Activated CD4-positive, alpha-beta T cell treated with anti-CD3 and anti-CD28 coated beads, Interleukin-2, amount 50 U/mL, for 48 hours (primary cell): ENCODE measurements at places on chromosomes 13 and 19.

- DNase-seq: no peak
Observed at GRCh38 chr13:43077906-43078305, 54.5 kb downstream of the DNAJC15 start.

DNA sequence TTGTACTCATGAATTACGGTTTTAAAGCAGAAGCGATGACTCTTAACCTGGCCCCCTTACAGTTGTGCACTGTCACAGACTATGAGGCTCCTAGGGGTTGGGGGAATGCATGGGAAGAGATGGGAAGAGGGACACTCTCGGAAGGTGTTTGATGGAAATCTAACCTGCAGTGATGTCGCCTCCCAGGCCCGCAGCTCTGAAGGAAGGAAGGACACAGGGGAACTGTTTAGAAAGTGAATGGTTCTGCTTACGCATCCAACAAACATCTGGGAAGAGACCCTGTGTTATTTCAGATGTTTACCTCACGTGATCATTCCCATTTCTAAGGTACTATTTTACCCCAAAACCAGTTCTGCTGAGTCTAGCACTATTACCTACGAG lies 48.0 kb upstream of the SLC7A9 start:
- DNase-seq: no peak

DNA sequence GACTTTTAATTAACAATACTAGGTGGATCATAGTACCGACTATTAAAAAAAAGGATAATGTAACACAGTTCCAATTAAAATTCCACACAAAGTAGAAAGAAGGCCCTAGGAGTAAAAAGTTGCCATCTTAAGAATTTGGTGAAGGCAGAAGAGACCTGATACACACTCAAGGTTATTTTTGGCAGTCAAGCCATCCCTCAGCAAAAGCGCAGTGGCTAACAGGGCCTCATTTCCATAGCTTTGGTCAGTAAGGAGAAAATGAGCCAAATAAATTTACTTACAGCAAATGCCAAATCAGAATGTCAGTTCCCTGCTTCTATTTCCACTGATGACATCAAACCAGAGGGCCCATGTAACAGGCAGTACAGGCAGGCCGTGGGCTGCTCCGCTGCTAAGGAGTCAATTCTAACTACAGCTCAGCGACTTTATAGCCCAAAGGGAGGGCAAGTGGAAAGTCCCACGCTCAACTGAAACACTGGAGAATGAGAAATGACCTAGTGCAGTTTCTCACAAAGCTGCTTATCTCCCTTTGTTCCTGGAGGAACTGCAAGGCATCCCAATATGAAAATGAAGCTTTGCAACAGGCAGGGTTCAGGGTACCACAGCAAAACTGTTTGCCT lies 6.3 kb downstream of the ARGLU1 start:
- DNase-seq: peak; percentile 60

DNA sequence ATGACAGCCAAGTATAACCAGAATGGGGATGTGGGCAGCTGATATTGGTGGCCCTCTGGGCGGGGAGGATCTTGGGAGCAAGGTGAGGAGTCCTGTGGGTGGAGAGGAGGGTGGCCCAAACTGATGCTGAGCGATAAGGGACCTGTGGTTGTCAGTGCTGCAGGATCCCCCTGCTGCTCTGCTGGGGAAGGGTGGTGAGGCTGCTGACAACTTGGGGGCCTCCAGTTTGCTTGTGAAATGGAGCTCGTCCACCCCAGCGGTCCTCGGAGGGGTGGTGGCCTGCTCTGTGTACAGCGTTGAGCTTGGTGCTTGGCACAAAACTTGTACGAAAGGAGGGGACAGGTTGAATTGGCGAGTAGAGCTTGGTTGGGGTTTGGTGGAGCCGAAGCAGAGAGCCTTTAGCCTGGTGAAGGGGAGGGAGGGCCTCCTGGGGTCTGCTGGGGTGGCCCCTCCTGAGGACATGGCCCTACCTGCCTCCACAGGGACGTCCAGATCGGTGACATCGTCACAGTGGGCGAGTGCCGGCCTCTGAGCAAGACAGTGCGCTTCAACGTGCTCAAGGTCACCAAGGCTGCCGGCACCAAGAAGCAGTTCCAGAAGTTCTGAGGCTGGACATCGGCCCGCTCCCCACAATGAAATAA lies 2.9 kb downstream of the RPS11 start:
- peak; percentile 57 for DNase-seq

DNA sequence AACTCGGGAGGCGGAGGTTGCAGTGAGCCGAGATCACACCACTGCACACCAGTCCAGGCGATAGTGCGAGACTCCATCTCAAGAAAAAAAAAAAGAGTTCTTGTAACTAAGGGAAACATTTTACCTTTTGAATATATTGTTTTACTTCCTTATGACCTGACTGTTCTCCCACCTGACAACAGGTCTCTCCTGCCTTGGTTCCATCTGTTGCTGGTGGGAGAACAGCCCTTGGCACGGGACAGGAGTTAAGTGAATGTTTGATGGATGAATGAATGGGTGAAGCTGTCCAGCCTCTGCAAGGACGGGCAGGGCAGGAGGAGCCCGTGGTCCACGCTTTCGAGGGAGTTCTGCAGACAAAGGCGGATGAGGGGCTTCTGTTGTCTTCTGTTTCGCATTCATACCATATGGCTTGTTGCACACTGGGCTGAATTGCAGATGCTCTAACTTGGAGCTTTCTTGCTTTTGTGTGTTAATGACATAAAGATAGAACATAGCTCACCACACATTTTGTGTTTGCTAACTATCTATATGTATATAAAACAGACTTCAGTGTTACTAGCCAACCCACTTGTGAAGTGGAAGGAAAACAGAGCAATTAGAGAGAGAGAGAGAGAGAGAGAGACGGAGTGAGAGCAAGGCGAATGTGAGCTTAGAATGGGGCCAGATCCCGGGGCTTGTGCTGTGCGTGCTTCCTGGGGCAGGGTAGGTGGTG lies 16.2 kb upstream of the CCNE1 start:
- DNase-seq: no peak

- no peak for DNase-seq
Observed at GRCh38 chr13:97658556-97658955, 224.6 kb downstream of the RAP2A start.

DNA sequence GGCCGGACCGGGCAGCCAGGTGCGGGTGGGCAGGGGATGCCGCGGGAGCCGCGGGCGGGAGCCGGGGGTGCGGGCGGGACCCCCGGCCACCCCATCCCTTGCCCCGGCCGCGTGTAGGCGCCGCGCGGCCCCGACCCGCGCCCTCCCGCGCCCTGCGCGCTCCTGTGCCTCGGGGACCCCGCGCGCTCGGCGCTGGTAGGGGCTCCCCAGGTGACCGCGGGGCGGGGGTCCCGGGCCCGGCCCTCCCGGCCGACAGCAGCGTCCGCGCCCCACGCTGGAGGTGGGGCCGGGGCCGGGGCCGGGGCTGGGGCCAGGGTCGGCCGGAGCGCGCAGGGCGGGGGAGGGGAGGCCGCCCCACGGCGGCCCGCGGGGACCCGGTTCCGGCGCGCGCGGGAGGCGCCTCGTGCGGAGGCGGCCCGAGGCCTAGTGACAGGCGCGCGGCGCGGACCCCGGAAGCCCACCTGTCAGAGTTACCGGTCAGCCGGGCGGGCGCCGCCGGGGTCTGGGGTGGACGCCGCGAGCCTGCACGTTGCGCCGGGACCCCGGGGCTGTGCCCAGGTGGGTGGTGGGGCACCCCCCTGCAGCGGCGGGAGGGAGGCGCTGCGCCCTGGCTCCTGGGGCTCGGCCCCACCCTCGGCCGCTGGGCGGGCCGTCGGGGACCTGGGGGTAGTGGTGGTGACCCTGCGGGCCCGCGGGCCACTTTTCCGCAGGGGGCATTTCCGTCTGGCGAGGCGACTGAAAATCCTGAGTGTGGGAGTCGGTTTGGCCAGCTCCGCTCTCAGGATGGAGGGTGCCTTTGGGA lies 518 bp downstream of the TFDP1 start:
- peak; percentile 38 for DNase-seq

- DNase-seq: no peak
Observed at GRCh38 chr13:67538906-67539305, 308.8 kb upstream of the PCDH9 start.
